Uterus (tissue), 4 donors: ENCODE measurements at places on chromosomes 12 and 14. TPM values are rescaled to one million over a fixed set of nuclear protein-coding genes. Genes with fewer than 3 reads are reported as not detected.

Gene SPX
- 0.67 TPM for total RNA-seq

Gene PIANP
- not detected for total RNA-seq

Gene FLRT2
- 5.4 TPM for total RNA-seq

DNA sequence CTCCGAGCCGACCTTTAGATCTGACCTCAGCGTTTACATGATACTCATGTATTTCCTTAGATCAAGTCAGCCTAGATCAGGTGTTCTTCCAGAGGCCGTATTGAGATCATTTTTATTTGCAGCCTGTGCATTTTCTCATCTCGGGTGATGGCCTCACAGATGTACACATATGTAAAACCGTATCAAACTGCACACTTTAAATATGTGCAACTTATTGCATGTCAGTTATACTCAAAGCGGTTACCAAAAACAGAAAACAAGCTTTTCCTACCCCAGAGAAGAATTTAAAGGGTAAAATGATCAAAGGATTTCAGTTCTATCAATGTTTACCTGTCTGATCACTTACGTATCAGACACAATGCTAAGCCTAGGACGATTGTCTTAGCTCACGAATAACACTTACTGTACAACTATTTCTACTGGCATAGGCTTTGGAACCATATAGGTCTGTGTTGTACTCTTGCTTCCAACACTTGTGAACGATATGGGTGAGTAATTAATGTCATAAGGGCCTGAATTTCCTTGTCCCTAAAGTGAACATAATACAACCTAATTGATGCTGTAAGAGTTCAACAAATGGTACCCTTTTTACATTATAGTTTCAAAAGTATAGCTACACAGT lies 628 bp upstream of the LLPH start:
- DNase-seq, result no peak

- no peak for DNase-seq
Observed at GRCh38 chr12:7989827-7990491, 42.6 kb upstream of the FOXJ2 start.

DNA sequence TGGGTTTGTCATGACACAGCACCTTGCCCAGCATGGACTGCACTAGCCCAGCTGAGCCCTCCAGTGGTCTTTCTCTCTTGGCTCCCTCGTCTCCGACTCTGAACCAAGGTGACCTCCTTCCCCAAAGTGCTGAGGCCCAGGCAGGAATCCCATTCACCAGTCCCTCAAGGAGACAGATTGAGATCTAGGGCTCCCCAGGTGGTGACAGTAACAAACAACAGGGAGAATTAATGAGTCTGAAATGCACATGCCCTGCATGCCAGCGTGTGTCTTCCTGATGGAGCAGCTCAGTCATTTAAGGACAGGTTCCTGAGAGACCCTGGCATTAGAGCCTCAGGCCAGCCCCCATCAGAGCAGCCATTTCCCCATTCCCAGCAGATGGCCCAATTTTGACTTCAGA lies 51.4 kb upstream of the OAS1 start:
- DNase-seq, result no peak

DNA sequence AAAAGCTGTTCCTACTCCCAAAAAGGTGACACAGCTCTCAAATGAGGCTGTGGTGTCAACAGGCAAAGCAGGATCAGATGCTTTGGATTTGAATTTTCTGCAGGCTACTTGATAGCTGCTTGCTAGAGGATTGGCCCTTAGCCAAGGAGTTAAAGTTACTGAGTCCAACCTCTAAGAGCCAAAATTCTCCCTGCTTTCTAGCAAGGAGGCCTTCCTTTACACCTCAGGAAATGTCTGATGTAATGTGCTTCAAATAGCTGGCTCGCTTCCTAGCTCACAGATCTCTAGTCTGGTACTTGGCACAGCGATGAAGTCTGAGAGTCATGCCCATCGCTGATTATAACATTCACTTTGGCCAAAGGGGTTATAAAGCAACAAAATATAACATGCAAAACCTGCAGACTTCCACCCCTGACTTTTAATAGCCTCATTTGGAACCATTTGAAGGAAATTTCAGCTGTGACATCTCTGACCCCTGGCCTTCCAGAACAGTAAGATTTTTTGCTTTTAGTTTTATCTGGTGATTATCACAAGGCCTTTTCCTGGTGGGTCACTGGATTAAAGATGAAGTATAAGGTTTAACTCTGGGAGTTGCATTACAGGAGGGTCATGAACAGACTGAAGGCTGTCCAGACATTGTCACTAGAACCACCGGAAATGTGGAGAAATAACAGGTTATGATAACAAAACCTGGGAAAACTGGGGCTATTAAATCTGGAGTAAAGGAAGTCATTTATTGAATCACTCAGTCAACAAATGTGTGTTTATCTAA lies 189.7 kb downstream of the EPS8 start:
- DNase-seq, result peak; percentile 66

DNA sequence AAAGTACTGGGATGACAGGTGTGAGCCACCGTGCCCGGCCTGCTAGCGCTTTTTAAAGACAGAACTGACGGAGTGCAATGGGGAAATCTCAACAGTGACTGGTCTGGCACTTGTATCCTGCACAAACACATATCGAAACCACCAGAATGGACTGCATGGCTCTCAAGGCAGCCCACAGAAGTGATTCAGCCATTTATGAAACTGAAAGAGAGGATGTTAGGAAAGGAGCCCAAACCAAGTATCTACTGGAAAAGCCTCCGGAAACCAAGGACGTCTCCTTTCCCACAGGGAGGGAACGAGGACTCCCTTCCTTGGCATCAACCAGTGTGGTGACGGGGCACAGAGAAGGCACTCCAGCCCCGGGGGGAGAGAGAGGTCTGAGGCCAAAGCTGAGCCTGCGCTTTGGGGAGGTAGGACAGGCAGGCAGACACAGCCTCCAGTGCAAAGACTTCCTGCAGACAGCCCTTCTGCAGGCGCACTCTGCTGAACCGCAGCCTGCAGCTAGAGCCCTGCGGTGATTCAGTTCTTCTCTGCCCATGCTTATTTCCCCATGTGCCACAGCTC lies 16.5 kb downstream of the SLC15A4 start:
- no peak for DNase-seq

- DNase-seq, result no peak
Observed at GRCh38 chr12:4379405-4379804, at the start of gene FGF23. FGF23 (minus strand) TSS chr12:4379712; CDS start chr12:4379582, 130 bp downstream.
